ENCODE measurements at places on chromosomes 6 and 20.

DNA sequence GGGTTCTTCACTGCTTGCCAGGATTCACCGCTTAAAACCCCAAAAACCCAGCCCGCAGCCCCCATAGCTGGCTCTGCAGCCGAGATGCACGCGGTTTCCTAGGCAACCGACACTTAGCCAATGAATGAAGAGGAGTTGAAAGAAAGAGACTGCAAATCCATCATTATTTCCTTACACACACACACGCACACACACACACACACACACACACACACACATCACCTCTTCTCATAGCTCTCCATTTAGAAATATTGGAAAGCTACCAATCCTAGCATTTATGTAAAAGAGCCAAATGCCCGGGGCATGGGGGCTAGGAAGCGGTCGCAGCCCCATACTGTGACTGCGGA, 3.4 kb upstream of the TUBB2B start:
- peak; percentile 42 for DNase-seq

DNA sequence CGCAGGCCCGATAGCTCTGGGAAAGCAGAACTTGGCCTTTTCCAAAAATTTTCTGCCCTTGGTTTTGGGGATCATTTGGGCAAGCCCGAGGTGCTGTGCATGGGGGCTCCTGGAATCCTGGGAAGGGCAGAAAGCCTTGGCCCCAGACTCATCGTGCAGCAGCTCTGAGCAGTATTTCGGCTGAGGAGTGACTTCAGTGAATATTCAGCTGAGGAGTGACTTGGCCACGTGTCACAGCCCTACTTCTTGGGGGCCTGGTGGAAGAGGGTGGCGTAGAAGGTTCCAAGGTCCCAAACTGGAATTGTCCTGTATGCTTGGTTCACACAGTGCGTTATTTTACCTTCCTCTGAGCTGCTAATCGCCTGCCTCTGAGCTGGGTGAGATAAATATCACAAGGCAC, 1.1 kb upstream of the BMP2 start:
- DNase-seq, result no peak

- peak; percentile 82 for DNase-seq
Observed at GRCh38 chr6:31945507-31946369, at the start of gene CFB. CFB (plus strand) TSS chr6:31946095; CDS start chr6:31946222, 127 bp downstream.

DNA sequence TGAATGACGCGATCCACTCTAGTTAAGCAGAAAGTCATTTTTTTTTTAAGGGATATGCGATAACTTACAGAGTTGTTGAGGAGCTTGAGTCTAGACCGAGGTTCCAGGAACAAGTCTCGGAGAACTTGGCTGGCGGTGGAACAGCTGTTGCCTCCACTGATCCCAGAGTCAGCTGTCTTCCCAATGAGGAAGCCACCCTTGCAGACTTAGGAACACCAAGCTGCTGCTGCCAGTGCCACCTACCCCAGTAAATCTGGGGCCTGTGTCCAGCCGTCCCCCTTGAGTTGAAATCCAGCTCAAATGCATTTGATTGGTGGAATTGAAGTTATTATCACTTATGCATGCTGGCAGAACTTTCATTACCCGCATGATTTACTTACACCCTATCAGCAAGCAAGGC, 6.7 kb downstream of the PFDN4 start:
- no peak for DNase-seq

- DNase-seq, result no peak
Observed at GRCh38 chr6:107563694-107564588, 74.0 kb downstream of the SOBP start.

GRCh38 chr20:59160389-59161115, 3.1 kb upstream of the ZNF831 start:
- DNase-seq, result no peak

DNA sequence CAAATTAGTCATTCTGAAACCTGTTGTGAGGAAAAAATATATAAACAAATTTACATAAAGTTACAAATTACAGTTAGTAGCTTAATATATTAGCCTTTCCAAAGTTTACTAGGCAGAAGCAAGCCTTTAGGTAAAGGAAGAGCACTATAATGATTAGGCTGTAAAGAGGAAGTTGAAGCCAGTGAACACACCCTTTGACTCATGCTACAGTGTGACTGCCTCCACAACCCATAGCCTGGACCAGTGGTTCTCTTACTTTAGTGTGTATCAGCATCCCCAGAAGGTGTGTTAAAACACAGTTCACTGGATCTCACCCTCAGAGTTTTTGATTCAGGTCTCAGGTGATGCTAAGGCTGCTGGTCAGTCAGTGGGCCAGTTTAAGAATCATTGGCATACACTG, 91.4 kb upstream of the DEFB112 start:
- no peak for DNase-seq

GRCh38 chr6:69988458-69989126, 122.2 kb downstream of the COL19A1 start:
- DNase-seq, result no peak

- DNase-seq, result no peak
Observed at GRCh38 chr6:137640086-137640485, 145.9 kb upstream of the OLIG3 start.

GRCh38 chr6:32953775-32954174, 878 bp upstream of the HLA-DMA start:
- DNase-seq, result no peak

GRCh38 chr6:168956884-168957730, 296.5 kb downstream of the THBS2 start:
- DNase-seq, result peak; percentile 82

DNA sequence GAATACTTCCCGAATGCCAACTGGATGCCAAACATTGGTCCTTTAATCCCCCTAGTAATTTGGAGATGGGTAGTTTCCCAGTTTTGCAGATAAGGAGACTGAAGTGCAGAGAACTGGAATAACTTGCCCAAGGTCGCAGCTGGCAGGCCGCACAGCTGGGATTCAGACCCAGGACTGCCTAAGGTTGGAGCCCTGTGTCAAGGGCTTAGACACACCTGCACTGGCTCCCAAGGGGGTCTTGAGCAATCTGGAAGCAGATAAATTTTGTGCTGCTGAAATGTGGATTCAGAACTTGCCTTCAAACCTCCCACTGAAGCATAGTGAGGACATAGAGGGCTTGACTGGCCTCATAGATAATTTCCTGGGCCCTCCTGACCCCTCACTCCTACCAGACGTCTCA, 30.5 kb downstream of the FOXP4 start:
- no peak for DNase-seq

DNA sequence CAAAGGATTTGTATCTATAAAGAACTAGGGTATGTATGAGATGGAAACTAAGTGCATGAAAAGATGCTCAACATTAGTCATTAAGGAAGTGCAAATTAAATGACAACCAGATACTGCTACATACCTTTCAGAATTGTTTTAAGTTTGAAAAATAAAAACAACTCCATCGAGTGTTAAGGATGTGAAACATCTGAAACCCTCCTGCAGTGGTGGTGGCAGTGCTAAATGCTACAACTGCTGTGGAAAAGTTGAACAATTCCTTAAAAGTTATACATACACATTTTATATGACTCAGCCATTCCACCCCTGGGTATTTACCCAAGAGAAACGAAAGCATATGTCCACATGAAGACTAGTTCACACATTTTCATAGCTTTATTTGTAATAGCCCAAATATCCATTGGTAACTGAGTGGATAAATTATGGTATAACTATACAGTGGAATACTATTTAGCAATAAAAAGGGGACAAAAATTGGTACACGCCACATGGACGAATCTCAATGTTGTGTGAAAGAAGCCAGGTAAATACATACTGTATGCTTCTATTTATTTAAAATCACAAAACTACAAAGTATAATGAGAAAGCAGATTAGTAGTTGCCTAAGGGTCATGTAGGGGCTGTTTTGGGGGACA, 10.6 kb downstream of the ARMH2 start:
- peak; percentile 84 for DNase-seq

DNA sequence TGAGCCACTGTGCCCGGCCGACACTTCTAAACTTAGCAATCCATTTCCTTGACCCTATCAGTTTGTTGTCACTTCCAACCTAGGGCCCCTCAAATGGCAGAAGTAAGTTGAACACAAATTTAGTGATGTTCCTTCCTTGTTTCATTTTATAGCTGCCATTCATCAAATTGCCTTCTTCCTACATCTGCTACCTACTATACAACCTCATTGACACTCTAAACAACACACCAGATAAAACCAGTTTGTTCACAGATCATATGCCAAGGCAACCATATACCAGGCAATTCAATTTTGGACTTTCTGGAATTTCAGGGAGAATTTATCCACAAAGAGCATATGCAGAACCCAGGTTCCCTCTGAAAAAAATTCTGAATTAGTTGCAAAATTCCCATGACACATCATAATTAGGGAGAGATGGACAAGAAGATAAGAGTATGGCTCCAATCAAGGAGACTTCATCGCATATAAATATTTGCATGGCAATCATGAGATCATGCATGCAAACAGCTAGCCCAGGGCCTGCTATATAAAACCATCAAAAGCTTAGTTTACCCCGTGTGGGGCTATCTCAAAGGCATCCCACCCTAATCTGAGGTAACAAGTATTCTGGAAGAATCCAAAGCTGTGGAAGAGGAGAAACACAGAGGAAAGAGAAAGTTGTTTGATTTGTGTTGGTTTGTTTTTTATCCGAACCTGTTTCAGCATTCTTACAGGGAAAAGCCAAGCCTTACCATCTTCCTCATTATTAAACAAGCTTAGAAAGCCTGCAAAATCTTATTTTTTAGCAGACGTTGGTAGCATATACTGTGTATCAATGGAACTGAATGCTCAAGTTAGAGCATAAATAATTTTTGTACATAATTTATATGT, 132.8 kb upstream of the TNFAIP3 start:
- no peak for DNase-seq

DNA sequence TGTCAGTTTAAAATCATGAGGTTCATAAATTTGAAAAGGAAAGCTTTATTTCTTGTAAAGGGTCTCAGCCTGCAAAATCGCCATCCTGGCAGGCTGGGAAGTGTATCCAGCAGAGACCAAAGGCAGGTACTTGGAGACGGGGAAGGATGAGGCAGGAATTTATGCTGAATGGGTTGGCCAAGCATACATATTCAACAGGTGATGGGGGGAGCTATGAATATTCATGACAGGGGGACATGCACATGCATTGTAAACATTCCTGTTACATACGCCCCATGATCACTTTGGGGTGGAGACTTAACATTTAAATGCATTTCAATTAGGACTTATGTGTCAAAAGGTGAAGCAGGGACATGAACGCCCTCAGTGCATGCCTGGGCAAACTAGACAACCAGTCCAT, 9.8 kb upstream of the SLC22A1 start:
- DNase-seq, result no peak

DNA sequence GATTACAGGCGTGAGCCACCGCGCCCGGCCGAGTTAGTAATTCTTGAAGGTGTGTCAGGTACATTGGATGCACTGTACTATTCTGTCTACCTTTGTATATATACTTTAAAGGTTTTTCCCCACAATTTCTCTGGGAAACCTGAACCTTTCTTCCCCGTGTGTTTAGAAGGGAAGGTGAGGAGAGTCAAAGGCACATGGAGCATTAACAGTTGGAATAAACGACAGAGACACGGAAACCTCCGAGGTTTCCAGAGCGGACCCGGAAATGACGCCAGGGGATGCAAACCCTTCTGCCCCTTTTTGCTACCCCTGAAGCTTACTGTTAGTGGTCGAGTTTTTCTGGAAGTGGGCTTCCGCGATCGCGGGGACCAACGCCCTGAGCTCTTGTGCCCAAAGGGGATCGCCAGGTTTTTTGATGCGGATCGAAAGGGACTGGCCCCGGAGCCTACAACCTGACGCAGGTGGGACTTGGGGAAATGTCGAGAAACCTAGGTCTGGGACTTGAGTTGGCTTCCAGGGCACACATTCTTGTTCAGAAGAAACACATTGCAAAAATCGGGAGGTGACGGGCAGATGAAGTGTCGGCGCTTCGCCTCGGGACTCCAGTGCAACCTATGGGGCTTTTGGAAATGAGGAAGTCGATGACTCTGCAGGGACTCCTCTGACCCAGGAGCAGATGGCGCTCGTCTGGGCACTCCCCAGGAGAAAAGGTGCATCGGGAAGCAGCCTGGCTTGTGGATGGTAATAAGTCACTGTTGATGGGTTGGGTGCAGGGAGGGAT, 218.2 kb downstream of the OR2B2 start:
- no peak for DNase-seq

GRCh38 chr6:69933239-69933638, 66.9 kb downstream of the COL19A1 start:
- no peak for DNase-seq

- no peak for DNase-seq
Observed at GRCh38 chr6:16092990-16093389, 35.9 kb upstream of the MYLIP start.

DNA sequence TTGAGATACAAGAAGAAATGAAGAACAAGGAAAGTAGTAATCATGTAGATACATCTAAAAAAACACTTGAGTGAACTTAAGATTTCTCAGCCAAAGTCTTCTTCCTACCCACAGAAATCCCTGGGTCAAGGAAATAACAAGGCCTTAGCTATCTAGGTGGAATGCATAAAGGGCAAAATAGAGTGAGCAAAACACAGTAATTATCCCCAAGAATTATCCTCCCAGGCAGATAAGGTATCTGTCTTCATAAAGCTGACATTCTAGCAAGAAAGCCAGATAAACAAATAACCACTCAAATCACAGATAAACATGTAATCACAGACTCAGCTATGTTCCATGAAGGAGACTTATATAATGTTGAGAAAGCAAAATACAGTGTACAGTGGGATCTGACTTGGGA, 136.9 kb upstream of the C6orf118 start:
- no peak for DNase-seq

DNA sequence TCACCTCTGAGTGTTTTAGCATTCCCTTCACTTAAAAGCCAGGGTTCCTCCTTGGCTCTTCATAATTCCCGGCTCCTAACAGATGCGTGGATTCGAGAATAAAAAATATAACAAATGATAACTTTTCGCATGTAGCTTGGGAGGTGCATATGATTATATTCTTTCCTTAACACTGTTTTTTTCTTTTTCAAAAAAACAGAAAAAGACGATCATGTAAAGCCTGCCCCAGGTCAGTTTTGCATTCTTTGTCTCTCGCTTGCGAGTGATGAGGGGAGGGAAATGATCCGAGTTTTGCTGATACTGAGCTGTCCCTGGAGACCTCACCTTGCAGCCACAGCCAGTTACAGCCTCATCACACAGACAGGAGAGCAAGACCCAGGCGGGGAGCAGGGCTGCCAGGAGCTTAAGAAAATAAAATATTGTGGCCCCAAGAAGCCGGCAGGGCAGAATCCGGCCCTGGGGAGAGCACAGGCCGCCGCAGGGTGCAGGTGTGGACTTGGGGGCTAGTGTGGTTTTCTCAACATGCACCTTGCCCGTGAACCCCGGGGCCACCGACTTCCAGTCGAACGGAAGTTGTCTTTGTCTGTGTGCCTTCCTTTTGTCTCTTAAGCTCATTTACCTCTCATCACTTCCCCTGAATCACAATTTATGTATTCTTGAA, 301.8 kb downstream of the TAF4 start:
- DNase-seq, result no peak

GRCh38 chr20:62668441-62669027, 26.2 kb downstream of the SLCO4A1 start:
- DNase-seq, result peak; percentile 73

DNA sequence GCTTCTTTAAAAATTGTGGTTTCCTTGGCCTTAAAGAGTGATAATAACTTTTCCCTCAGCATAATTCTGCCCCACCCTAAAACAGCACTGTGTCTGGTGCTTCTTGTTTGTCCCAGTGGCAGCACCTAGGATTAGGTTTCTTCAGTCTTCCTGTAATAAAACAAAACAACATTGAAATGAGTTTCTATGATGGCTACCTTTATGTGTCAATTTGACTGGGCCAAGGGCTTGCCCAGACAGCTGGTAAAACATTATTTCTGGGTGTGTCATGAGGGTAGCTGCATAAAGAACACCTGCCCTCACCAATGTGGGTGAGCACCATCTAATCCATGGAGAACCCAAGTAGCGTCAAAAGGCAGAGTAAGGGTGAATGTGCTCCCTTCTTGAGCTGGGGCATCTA, 117.8 kb downstream of the QRSL1 start:
- no peak for DNase-seq

Data from fibroblast of skin of back (primary cell).